ENCODE measurements at places on chromosomes 12 and 14. TPM values are rescaled to one million over a fixed set of nuclear protein-coding genes. Genes with fewer than 3 reads are reported as not detected.

DNA sequence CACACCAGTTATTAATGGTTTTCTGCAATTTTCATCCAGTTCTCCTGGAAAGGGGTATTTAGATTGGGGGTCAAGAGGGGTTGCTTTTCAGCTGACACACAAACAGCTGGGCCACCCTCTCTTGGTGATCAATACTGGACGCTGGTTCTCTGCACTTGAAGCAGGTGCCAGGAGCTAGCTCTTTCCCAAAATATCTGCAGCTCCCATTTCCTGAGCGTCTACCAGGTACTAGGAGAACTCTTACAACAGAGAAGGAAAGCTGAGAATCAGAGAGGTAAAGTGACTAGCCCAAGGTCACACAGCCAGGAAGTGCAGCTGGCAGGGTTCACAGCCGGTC is 1.2 kb downstream of the TESC start:
- no peaks in the 10 kb centered on the region for H3K4me1 ChIP-seq
- H3K27me3 ChIP-seq: peaks cover 94% of the 10 kb centered on the region
- H3K36me3 ChIP-seq: no peaks in the 10 kb centered on the region
- DNase-seq: no peak

DNA sequence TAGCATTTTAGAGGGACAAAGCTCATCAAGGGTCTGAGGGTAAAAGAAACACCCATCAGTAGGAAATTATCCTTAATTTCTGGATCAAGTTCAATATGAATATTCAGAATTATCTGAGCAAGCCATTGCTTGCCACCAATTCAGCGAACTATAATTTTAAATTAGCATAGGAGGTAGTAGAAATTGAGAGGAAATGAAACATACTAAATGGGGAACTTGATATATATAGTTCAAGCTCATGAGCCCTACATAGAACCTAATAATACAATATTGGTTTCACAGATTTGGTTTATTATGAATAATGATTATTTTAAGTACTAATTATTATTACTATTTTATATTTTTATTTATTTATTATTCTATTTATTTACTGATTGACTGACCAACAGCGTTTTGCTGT is 42.1 kb upstream of the GXYLT1 start:
- no peaks in the 10 kb centered on the region for H3K4me1 ChIP-seq
- no peaks in the 10 kb centered on the region for H3K36me3 ChIP-seq
- H3K27me3 ChIP-seq: no peaks in the 10 kb centered on the region
- no peak overlapping the region for H3K27ac ChIP-seq
- H3K4me3 ChIP-seq: no peak overlapping the region
- DNase-seq: no peak

- no peak for DNase-seq
- no peaks in the 10 kb centered on the region for H3K4me1 ChIP-seq
- H3K36me3 ChIP-seq: no peaks in the 10 kb centered on the region
- H3K27ac ChIP-seq: no peak overlapping the region
- H3K4me3 ChIP-seq: no peak overlapping the region
- no peaks in the 10 kb centered on the region for H3K27me3 ChIP-seq
Measured at GRCh38 chr12:106893451-106893850, 62.3 kb upstream of the TMEM263 start.

SLC10A1 gene
- not detected for total RNA-seq

DNA sequence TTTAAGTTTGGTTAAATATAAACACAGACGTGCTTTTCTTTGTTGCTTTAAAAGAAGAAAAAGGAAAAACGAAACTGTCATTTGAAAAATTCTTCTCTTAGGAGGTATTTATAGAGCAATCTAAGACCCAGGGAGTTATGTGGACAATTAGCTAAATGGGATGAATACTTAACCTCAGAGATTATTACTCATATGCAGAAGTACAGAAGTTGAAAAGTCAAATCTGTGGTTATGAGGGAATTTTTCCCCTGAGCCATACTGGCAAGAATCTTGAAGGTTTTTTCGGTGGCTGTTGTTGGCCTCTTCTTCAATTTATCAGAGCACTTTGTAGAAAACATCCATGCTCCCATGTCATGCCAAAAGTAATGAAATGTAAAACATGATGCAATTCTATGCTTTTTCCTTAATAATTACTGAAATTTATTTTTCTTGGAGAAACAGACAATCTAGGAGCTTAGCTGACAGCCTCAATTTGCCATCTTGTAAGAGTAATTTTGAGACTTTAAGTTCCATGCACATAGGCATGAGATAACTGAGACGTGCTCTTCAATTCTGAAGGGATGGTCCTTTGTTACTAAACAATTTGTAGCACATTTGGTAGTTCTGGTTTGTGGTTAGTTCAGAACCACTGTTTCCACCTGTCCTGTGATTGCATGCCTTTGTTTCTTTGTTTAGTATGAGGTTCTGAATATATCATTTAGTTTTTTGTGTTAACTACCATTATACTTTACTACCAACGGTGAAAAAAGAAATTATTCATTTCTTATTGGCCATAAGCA is 126.6 kb downstream of the BCAT1 start:
- no peak for DNase-seq
- no peaks in the 10 kb centered on the region for H3K4me1 ChIP-seq
- no peaks in the 10 kb centered on the region for H3K36me3 ChIP-seq

GRCh38 chr12:96578526-96579125 is 89.2 kb downstream of the CFAP54 start:
- no peaks in the 10 kb centered on the region for H3K27me3 ChIP-seq
- H3K27ac ChIP-seq: no peak overlapping the region
- no peak for DNase-seq
- no peaks in the 10 kb centered on the region for H3K36me3 ChIP-seq
- no peaks in the 10 kb centered on the region for H3K4me1 ChIP-seq

GRCh38 chr12:70788774-70789173 is 131.8 kb downstream of the PTPRR start:
- no peak overlapping the region for H3K27ac ChIP-seq
- no peaks in the 10 kb centered on the region for H3K4me1 ChIP-seq
- no peaks in the 10 kb centered on the region for H3K27me3 ChIP-seq
- no peak overlapping the region for H3K4me3 ChIP-seq
- H3K36me3 ChIP-seq: no peaks in the 10 kb centered on the region
